Ureter (tissue), 1 donor: ENCODE measurements at places on chromosomes 11 and 22. TPM values are rescaled to one million over a fixed set of nuclear protein-coding genes. Genes with fewer than 3 reads are reported as not detected.
A peak's percentile ranks its signal among the peaks of the same experiment; 100 is the strongest.

DNA sequence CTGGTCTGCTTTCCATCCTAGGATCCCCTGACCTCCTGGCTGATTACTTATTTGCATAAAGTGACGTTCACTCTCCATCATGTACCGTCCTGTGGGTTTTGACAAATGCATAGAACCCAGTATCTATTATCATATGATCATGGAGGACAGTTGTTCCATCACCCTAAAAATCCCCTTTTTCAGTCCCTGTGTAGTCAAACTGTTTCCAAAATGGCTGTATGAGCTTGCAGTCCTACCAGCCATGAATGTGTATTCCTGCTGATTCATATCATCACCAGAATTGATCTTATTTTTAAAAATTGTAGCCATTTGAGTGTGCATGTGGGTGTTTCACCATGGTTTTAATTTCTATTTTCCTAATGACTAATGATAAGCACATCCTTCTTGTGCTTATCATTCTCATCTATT, 108.8 kb downstream of the MPPED1 start:
- DNase-seq = no peak

The MISFA gene
- total RNA-seq = 5.9 TPM

The TEX12 gene
- 0.68 TPM for total RNA-seq

DNA sequence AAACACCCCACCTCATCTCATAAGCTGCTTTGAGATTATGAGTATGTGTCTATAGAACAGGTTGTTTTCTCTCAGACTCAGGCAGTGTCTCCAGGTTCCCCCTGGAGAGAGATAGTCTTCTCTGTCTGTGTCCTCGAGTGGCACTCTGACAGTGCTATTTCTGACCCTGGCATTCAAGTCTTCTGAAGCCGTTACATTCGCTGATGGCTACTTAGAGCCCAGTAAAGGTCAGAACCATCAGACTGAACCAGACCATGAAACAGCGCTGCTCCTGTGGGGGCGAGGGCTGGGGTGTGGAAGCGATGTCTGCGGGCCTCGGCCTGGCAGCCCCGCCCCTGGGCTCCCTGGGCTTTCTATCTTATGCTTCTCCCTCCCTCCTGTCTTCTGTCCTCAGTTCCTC, 23.5 kb downstream of the SHISA8 start:
- DNase-seq = no peak

The OR5B12 gene
- not detected for total RNA-seq

GRCh38 chr11:117303101-117303500, 12.0 kb downstream of the BACE1-AS start:
- no peak for DNase-seq

GRCh38 chr22:35894937-35895708, 133.5 kb downstream of the RBFOX2 start:
- peak; percentile 54 for DNase-seq

The OR8G5 gene
- not detected for total RNA-seq
